ENCODE measurements at places on chromosomes 7 and 10.

- H3K27ac ChIP-seq, result no peak overlapping the region
- 0 out of 2 replicates have a peak, but pooled peaks cover 2% of the 10 kb centered on the region for H3K4me1 ChIP-seq
- no peaks in the 10 kb centered on the region for H3K36me3 ChIP-seq
- no peaks in the 10 kb centered on the region for H3K27me3 ChIP-seq
Measured at GRCh38 chr7:98213888-98214810, 2.9 kb downstream of the BHLHA15 start.

DNA sequence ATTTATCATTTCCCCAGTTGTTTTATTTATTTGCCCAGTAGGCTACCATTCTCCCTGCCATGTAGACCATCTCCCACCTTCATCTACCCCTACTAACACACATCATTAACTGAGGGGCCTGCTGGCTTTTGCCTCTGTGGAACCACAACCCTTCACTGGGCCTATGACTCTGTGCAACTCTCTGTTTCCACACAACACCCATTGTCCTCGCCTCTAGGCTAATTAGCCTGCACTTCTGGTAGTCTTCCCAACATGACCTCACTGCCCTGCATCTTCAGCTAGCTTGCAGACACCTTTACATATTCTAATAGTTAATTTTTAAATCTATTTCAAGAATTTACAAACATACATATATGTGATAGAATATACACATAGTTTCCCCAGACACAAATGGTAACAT lies 7.5 kb downstream of the ANKIB1 start:
- H3K27ac ChIP-seq, result no peak overlapping the region
- no peaks in the 10 kb centered on the region for H3K27me3 ChIP-seq
- H3K36me3 ChIP-seq, result no peaks in the 10 kb centered on the region
- H3K4me1 ChIP-seq, result no peaks in the 10 kb centered on the region
- DNase-seq, result no peak

DNA sequence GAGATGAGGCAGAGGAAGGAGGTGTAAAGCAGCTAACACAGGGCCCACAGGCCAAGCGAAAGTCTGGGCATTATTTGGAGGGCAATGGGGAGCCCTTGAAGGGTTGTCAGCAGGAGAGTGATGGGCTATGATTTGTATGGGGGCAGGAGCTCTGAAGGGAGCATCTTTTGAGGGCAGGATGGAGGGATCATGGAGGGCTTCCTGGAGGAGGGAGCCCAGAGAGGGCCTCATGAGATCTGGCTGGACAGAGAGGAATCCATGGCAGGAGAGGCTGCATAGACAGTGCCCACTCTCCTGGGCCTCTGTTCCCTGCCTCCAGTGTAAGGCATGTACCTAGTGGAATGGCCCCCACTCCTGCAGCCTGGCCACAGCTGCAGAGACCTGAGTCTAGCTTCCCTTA lies 136.6 kb upstream of the PPIF start:
- no peak overlapping the region for H3K4me3 ChIP-seq
- H3K36me3 ChIP-seq, result peaks cover 15% of the 10 kb centered on the region
- no peaks in the 10 kb centered on the region for H3K27me3 ChIP-seq
- no peak for DNase-seq

DNA sequence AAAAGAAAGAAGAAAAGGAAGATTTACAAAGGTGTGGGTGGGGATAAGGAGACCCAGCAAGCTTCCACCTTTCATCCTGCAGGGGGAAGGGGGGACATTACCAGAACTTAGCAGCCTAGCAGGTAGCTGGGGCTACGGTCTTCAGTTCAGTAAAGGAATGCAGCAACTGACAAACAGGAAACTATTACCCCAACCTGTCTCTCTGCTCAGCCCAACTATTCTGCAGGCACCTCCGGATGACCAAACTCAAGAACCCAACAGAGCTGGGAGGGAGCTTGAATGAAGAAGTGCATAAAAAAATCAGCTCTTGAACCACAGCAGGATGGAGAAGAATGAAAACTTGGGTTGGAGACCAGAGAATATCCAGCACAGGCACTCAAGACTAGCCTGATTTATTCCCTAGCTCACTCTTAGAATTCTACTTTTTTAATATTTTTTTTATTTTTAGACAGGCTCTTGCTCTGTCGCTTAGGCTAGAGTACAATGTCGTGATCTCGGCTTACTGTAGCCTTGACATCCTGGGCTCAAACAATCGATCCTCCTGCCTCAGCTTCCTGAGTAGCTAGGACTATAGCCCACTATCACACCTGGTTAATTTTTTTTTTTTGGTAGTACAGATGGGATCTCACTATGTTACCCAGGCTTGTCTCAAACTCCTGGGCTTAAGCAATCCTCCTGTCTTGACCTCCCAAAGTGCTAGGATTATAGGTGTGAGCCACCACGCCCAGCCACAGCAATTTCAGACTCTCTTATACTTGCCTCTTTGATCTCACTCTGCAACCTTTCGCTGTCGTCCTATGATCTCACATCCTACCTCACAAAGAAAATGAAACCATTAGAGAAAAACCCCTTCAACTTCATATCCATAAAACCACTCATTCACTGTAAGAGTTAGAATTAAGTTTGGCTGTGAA lies 18.5 kb upstream of the C10orf67 start:
- DNase-seq, result no peak
- H3K27me3 ChIP-seq, result no peaks in the 10 kb centered on the region

GRCh38 chr10:91043173-91043910 lies 122.5 kb upstream of the ANKRD1 start:
- no peaks in the 10 kb centered on the region for H3K4me1 ChIP-seq
- no peaks in the 10 kb centered on the region for H3K27me3 ChIP-seq
- H3K27ac ChIP-seq, result no peak overlapping the region
- no peak for DNase-seq
- no peaks in the 10 kb centered on the region for H3K36me3 ChIP-seq
- H3K4me3 ChIP-seq, result no peak overlapping the region

DNA sequence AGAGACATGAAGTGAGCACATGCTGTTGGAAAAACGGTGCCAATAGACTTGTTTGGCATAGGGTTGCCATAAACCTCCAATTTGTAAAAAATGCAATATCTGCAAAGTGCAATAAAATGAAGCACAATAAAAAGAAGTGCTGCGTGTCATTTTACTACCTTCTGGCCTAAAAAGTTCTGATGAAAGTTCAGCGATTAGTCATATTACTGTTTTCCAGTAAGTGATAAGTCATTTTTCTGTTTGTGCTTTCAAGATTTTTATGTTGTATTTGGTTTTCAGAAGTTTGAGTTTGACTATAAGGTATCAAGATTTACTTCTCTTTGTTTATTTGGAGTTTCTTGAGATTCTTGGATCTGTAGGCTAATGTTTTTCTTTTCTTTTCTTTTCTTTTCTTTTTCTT lies 16.8 kb downstream of the AOAH start:
- DNase-seq, result no peak
- H3K27ac ChIP-seq, result no peak overlapping the region
- no peak overlapping the region for H3K4me3 ChIP-seq
- H3K36me3 ChIP-seq, result no peaks in the 10 kb centered on the region
- H3K4me1 ChIP-seq, result 0 out of 2 replicates have a peak, but pooled peaks cover 2% of the 10 kb centered on the region

- H3K4me1 ChIP-seq, result peaks cover 3% of the 10 kb centered on the region
- no peak overlapping the region for H3K27ac ChIP-seq
- H3K27me3 ChIP-seq, result no peaks in the 10 kb centered on the region
- H3K36me3 ChIP-seq, result no peaks in the 10 kb centered on the region
- H3K4me3 ChIP-seq, result no peak overlapping the region
- DNase-seq, result no peak
Measured at GRCh38 chr10:69468751-69469089, 17.5 kb downstream of the TSPAN15 start.

- H3K4me3 ChIP-seq, result no peak overlapping the region
- H3K4me1 ChIP-seq, result no peaks in the 10 kb centered on the region
- no peak overlapping the region for H3K27ac ChIP-seq
Measured at GRCh38 chr7:155032978-155033377, 30.1 kb upstream of the PAXIP1 start.

GRCh38 chr10:116060864-116061263 lies 212.1 kb downstream of the GFRA1 start:
- H3K4me3 ChIP-seq, result no peak overlapping the region
- H3K27ac ChIP-seq, result no peak overlapping the region
- no peak for DNase-seq
- no peaks in the 10 kb centered on the region for H3K4me1 ChIP-seq
- no peaks in the 10 kb centered on the region for H3K36me3 ChIP-seq
- no peaks in the 10 kb centered on the region for H3K27me3 ChIP-seq

- peaks cover 5% of the 10 kb centered on the region for H3K4me1 ChIP-seq
- H3K27ac ChIP-seq, result no peak overlapping the region
- no peaks in the 10 kb centered on the region for H3K36me3 ChIP-seq
- no peaks in the 10 kb centered on the region for H3K27me3 ChIP-seq
Measured at GRCh38 chr10:29150010-29150409, 138.9 kb upstream of the LYZL1 start.

- DNase-seq, result no peak
- H3K27me3 ChIP-seq, result no peaks in the 10 kb centered on the region
- no peaks in the 10 kb centered on the region for H3K36me3 ChIP-seq
- peaks cover 6% of the 10 kb centered on the region for H3K4me1 ChIP-seq
Measured at GRCh38 chr7:51227861-51228260, 88.7 kb downstream of the COBL start.

- no peak for DNase-seq
- H3K27ac ChIP-seq, result no peak overlapping the region
- H3K36me3 ChIP-seq, result no peaks in the 10 kb centered on the region
- H3K4me3 ChIP-seq, result no peak overlapping the region
Measured at GRCh38 chr7:43757073-43757720, 1.3 kb upstream of the BLVRA start.

DNA sequence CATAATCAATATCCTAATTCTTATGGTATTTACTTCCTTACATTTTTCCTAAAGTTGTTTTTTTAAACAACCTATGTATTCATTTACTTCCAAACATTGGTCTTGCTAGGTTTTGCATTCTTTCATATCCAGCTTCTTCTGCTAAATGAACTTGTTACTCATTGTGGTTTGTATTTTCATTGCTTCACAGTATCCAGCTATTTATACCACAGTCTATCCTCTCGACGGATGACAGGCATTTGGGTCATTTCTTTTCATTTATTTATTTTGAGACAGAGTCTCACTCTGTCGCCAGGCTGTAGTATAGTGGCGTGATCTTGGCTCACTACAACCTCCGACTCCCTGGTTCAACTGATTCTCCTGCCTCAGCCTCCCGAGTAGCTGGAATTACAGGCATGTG lies 66.8 kb downstream of the CCDC6 start:
- no peak overlapping the region for H3K27ac ChIP-seq
- no peaks in the 10 kb centered on the region for H3K27me3 ChIP-seq
- no peak overlapping the region for H3K4me3 ChIP-seq
- H3K36me3 ChIP-seq, result no peaks in the 10 kb centered on the region
- DNase-seq, result no peak

DNA sequence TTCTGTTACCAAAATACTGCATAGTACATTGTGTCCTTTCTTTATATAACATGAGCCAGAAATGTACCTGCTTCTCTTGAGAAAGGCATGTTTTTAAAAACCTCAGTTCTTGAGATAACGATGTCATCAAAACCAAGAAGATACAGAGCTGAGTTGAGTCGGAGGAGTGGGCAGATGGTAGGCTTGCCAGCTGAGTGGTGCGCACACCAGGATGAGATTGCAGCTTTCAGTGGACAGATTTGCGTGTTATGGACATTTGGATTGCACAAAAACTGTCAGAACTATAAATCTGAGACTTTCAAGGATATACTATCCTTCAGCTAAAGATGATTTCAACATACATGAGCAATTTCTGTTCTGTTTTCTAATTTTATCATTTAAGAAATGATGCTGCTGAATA lies 25.0 kb downstream of the PRKAR2B start:
- peaks cover 6% of the 10 kb centered on the region for H3K4me1 ChIP-seq
- no peaks in the 10 kb centered on the region for H3K27me3 ChIP-seq
- no peak overlapping the region for H3K4me3 ChIP-seq

DNA sequence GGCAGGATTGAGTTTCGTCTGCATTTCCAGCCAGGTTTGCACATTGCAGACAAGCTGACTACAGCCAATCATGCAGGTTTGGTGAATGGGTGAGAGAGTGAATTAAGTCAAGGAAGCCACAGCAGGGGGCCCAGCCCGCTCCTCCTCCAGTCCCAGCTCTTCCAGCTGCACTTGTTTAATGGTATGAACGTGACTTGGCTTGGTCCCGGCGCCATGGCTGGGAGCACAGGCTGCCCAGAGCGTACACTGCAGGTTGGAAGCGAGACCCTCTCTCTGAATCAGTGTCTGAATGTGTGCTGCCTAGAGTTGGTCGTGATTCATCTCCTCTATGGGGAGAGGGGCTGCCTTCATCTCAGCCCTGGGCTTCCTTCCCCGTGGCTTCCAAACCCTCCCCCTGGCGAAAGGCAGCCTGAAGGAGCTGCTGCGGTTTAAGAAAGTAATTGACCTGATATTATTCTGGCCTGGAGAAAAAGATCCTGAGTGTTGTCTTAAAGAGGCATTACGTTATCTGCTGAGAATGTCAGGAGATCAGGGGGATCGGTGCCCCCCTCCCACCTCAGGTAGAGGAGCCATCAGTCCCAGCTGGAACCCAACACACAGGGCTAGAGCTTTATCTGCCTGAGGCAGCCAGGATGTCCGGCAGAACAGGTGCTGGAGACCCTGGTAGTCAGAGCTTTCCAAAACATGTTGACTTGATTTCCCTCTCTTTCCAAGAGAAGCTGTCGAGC lies 132.1 kb downstream of the COL26A1 start:
- H3K27me3 ChIP-seq, result no peaks in the 10 kb centered on the region
- H3K4me3 ChIP-seq, result no peak overlapping the region
- H3K36me3 ChIP-seq, result no peaks in the 10 kb centered on the region
- H3K4me1 ChIP-seq, result peaks cover 2% of the 10 kb centered on the region
- no peak for DNase-seq
- H3K27ac ChIP-seq, result no peak overlapping the region

- no peak overlapping the region for H3K27ac ChIP-seq
- H3K4me3 ChIP-seq, result no peak overlapping the region
- no peaks in the 10 kb centered on the region for H3K36me3 ChIP-seq
- no peak for DNase-seq
- peaks cover 5% of the 10 kb centered on the region for H3K4me1 ChIP-seq
Measured at GRCh38 chr10:14326581-14326980, 4.1 kb downstream of the FRMD4A start.

GRCh38 chr10:3465406-3465891 lies 292.9 kb upstream of the PITRM1 start:
- H3K4me3 ChIP-seq, result no peak overlapping the region
- H3K36me3 ChIP-seq, result no peaks in the 10 kb centered on the region
- H3K27me3 ChIP-seq, result no peaks in the 10 kb centered on the region
- no peak overlapping the region for H3K27ac ChIP-seq

DNA sequence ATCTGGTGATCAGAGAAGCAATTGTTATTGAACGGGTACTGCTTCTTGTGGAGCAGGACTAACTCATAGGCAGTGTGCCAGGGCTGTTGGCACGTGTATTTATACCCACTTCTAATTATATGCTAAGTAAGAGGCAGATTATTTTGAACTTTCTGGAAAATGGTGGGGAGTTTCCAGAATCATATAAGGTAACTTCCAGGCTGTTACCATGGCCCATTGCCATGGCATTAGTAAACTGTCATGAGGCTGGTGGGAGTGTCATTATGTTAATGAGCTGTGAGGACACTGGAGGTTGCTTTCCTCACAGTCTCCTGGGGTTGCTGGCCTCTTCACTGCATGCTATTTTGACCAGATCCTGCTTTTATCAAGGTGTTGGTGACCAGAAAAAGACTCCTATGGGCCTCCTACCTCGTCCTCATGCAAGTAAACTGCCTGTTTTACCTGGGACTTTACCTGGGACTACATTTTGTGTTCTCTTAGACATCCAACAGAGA lies 122.6 kb downstream of the KCND2 start:
- no peak for DNase-seq
- no peak overlapping the region for H3K4me3 ChIP-seq
- no peaks in the 10 kb centered on the region for H3K27me3 ChIP-seq
- no peaks in the 10 kb centered on the region for H3K4me1 ChIP-seq
- H3K27ac ChIP-seq, result no peak overlapping the region
